ENCODE measurements at places on chromosomes 3 and 15.

DNA sequence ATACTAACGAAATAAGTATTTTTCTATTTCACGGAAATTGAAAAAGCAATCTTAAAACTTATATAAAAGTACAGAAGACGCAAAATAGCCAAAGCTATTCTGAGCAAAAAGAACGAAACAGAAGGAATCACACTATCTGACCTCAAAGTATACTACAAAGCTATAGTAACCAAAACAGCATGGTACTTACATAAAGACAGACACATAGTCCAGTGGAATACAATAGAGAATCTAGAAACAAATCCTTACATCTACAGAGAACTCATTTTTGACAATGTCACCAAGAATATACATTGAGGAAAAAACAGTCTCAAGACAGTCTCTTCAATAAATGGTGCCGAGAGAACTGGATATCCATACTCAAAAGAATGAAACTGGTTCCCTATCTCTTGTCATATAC, 246.0 kb downstream of the ISL2 start:
- peaks cover 16% of the 10 kb centered on the region for H3K4me1 ChIP-seq
- H3K4me3 ChIP-seq, result no peak overlapping the region
- no peaks in the 10 kb centered on the region for H3K36me3 ChIP-seq

- H3K4me1 ChIP-seq, result peaks cover 3% of the 10 kb centered on the region
- no peaks in the 10 kb centered on the region for H3K36me3 ChIP-seq
- H3K4me3 ChIP-seq, result no peak overlapping the region
- no peak for DNase-seq
- H3K27me3 ChIP-seq, result peaks cover 78% of the 10 kb centered on the region
Observed at GRCh38 chr3:45123581-45124269, 22.5 kb downstream of the CDCP1 start.

GRCh38 chr3:101303089-101303731, 17.2 kb downstream of the IMPG2 start:
- no peak for DNase-seq
- H3K27me3 ChIP-seq, result no peaks in the 10 kb centered on the region
- H3K4me1 ChIP-seq, result no peaks in the 10 kb centered on the region
- peaks cover 13% of the 10 kb centered on the region for H3K36me3 ChIP-seq

DNA sequence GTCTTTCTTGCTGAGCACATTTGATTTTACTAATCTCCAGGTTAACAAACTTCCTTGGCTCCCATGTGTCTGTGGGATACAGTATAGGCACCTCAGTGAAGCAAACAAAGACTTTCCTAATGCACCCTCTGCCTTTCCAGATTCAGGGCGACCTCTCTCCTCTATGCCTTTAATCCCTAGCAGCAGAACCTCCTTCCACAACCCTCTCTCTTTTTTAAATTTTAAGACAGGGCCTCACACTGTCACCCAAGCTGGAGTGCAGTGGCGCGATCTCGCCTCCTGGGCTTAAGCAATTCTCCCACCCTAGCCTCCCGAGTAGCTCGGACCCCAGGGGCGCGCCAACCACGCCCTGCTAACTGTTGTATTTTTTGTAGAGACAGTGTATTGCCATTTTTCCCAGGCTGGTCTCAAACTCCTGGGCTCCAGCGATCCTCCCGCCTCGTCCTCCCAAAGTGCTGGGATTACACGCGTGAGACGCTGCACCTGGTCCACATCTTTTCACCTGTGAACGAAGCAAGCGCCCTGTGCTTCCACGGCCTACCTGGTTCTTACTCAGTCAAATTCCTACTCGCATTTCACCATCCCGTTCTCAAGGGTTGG, 1.7 kb upstream of the HACD3 start:
- H3K4me3 ChIP-seq, result no peak overlapping the region
- H3K27me3 ChIP-seq, result no peaks in the 10 kb centered on the region
- H3K27ac ChIP-seq, result no peak overlapping the region

DNA sequence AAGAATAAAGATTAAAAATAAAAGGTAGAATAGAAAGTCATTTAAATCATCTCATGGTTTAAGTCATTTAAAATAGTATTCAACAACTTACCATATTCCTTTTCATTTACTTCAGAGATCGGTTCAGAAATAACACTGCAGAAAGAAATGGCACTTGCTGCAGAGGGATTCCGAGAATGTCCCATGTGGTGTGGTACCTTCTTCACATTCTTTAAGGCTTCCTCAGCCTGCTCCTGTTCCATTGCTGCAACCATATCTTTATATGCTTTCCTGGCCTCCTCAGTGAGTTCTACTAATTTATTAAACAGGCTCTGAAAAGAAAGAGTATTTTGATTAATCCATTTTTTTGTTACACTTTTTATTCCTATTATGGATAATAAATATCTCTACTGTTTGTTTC, 32.6 kb upstream of the SHC4 start:
- no peak overlapping the region for H3K27ac ChIP-seq
- H3K27me3 ChIP-seq, result no peaks in the 10 kb centered on the region
- H3K36me3 ChIP-seq, result peaks cover 48% of the 10 kb centered on the region
- no peak for DNase-seq
- no peaks in the 10 kb centered on the region for H3K4me1 ChIP-seq

DNA sequence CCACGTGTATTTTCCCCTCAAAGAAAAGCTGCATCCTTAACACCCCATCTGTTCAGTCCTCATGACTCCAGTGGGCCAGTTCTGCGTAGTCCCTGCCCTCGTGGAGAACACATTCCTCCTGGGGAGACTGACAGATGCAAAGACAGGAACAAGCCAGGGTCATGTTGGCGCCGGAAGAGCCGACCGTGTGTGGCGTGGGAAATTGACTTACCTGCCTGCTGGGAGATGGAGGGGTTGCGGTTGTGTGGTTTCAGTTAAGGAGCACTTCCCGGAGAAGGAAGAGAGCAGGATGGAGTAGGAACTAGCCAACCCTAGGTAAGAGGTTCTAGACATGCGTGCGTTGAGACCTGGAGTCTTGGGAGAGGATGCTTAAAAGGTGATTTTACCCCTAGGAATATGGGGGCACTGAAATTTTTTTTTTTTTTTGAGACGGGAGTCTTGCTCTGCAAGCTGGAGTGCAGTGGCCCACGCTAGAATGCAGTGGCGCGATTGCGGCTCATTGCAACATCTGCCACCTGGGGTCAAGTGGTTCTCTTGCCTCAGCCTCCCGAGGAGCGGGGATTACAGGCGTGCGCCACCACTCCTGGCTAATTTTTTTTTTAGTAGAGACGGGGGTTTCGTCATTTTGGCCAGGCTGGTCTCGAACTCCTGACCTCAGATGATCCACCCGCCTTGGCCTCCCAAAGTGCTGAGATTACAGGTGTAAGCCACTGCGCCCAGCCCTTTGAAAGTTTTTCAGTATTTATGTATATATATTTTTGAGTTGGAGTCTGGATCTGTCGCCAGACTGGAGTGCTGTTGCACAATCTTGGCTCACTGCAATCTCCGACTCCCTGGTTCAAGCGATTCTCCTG, 1.4 kb downstream of the VHL start:
- no peaks in the 10 kb centered on the region for H3K27me3 ChIP-seq
- H3K27ac ChIP-seq, result peak overlapping the region; percentile 97
- peaks cover 60% of the 10 kb centered on the region for H3K36me3 ChIP-seq
- peak overlapping the region; percentile 90 for H3K4me3 ChIP-seq
- H3K4me1 ChIP-seq, result peaks cover 34% of the 10 kb centered on the region
- no peak for DNase-seq

GRCh38 chr3:196175722-196176121, 35.5 kb downstream of the ZDHHC19 start:
- H3K27ac ChIP-seq, result no peak overlapping the region
- H3K36me3 ChIP-seq, result peaks cover 7% of the 10 kb centered on the region
- no peak for DNase-seq

DNA sequence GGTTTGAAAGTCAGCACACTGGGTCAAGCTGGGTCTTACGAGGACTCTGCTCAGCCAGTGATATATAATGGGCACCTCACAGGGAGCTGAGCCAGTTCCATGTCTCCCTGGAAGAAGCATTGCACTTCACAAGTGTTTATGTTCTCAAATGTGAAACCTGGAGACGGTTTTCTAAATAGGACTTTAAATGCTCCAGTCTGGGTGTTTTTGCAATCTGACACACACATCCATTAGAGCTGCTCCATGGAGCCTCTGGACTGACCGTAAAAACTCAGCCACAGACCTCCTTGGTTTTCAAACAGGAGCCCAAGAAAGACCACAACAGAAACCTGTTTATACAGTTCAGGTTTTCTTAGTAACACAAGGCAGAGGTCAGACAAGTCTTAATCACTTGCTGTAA, 201.3 kb upstream of the LRIG1 start:
- H3K27me3 ChIP-seq, result peaks cover 16% of the 10 kb centered on the region
- no peaks in the 10 kb centered on the region for H3K36me3 ChIP-seq
- no peak overlapping the region for H3K4me3 ChIP-seq
- no peaks in the 10 kb centered on the region for H3K4me1 ChIP-seq
- H3K27ac ChIP-seq, result no peak overlapping the region
- no peak for DNase-seq

DNA sequence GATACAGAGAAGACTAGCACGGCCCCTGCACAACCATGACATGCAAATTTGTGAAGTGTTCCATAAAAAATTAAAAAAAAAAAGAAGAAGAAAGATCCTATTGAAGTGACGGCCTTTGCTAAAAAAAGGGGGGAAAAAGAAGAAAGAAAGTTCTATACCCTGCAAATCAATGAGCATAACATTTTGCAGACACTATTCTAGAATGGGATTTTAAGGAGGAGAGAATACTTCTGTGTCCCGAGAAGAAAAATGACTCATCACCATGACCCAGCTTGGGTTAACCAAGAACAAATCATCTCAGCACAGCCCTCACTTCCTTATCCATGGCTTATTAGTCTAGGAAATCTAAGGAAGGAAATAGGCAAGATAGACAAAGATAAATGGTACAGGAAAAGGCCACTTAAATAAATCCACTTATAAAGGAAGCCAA, 7.4 kb upstream of the SH3BP5 start:
- H3K27ac ChIP-seq, result no peak overlapping the region
- peaks cover 6% of the 10 kb centered on the region for H3K4me1 ChIP-seq
- no peak for DNase-seq
- no peaks in the 10 kb centered on the region for H3K36me3 ChIP-seq
- H3K27me3 ChIP-seq, result no peaks in the 10 kb centered on the region

DNA sequence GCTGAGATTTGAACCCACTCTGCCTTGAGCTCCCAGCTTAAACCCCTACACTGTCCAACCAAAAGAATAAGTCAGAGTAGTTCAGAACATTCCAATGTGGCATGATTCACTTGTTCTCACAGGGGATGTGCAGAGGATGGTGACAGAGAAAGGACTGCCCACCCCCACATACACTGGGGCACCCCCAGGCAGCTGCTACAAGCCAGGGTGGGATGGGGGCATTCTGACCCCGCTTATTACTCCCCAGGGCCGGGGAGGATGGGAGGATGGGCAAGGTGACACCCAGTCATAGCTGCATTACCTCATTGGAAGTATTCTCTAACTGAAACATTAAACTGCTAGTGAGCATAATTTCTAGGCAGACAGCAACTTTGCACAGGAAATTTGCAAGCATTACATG, 126.0 kb upstream of the PRR20G start:
- peaks cover 93% of the 10 kb centered on the region for H3K27me3 ChIP-seq
- DNase-seq, result no peak
- H3K27ac ChIP-seq, result no peak overlapping the region
- H3K4me1 ChIP-seq, result no peaks in the 10 kb centered on the region

- no peaks in the 10 kb centered on the region for H3K36me3 ChIP-seq
- H3K4me3 ChIP-seq, result no peak overlapping the region
- no peaks in the 10 kb centered on the region for H3K27me3 ChIP-seq
Observed at GRCh38 chr15:65632780-65633375, 11.1 kb downstream of the SLC24A1 start.

GRCh38 chr15:47196048-47196447, 521.3 kb upstream of the SEMA6D start:
- H3K27me3 ChIP-seq, result no peaks in the 10 kb centered on the region
- H3K4me3 ChIP-seq, result no peak overlapping the region
- no peaks in the 10 kb centered on the region for H3K4me1 ChIP-seq
- no peaks in the 10 kb centered on the region for H3K36me3 ChIP-seq
- no peak overlapping the region for H3K27ac ChIP-seq

GRCh38 chr15:70101459-70102113, 3.9 kb upstream of the TLE3 start:
- H3K27me3 ChIP-seq, result no peaks in the 10 kb centered on the region
- peaks cover 21% of the 10 kb centered on the region for H3K4me1 ChIP-seq
- no peak overlapping the region for H3K4me3 ChIP-seq
- DNase-seq, result no peak

DNA sequence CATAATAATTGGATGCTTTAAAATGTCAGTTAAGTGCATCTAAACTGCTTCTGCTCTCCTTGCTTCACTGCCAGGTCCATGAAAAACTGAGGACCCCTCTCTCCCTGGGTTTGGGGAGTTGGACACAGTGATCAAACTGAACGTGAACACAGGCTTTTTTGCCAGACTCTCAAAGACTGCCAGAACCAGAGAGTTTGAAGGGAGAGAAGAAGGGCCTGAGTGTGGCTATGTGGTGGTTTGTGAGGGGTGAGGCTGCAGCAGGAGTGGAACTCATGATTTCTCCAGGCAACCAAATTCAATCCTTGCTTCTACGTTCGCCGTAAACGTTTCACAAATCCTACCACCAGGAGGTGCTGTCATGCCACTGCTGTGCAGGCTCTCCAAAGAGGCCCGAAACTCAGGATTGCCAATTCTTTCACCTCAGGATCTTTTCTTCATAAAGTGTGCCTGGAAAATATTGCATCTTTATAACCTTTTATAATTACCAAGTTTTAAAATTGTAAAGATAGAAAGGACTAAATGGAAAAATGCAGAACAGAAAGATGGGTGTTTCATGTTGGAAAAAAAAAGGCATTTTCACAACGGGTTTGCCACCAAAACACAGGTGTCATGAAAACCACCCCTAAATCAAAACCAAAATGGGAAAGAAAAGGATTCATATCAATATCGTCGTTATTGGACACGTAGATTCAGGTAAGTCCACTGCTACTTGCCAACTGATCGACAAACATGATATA, 19.7 kb downstream of the TM4SF4 start:
- H3K27ac ChIP-seq, result no peak overlapping the region
- no peaks in the 10 kb centered on the region for H3K36me3 ChIP-seq
- no peak overlapping the region for H3K4me3 ChIP-seq
- H3K27me3 ChIP-seq, result peaks cover 31% of the 10 kb centered on the region
- H3K4me1 ChIP-seq, result no peaks in the 10 kb centered on the region

DNA sequence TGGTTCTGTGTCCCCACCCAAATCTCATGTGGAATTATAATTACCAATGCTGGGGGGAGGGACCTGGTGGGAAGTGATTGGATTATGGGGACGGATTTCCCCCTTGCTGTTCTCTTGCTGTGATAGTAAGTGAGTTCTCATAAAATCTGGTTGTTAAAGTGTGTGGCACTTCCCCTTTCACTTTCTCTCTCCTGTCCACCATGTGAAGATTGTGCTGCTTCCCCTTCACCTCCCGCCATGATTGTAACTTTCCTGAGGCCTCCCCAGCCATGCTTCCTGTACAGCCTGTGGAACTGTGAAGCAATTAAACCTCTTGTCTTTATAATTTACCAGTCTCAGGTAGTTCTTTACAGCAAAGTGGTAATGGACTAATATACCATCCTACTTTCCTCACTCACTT, 289.6 kb downstream of the EFHB start:
- no peaks in the 10 kb centered on the region for H3K27me3 ChIP-seq
- no peaks in the 10 kb centered on the region for H3K4me1 ChIP-seq
- no peaks in the 10 kb centered on the region for H3K36me3 ChIP-seq
- no peak overlapping the region for H3K4me3 ChIP-seq

- no peaks in the 10 kb centered on the region for H3K27me3 ChIP-seq
- H3K36me3 ChIP-seq, result no peaks in the 10 kb centered on the region
- H3K4me3 ChIP-seq, result no peak overlapping the region
- no peak for DNase-seq
- H3K27ac ChIP-seq, result peak overlapping the region; percentile 85
- peaks cover 2% of the 10 kb centered on the region for H3K4me1 ChIP-seq
Observed at GRCh38 chr3:43445820-43446219, 159.5 kb downstream of the SNRK start.

GRCh38 chr3:51400166-51400565, 9.1 kb downstream of the RBM15B start:
- peaks cover 51% of the 10 kb centered on the region for H3K36me3 ChIP-seq
- H3K4me1 ChIP-seq, result peaks cover 7% of the 10 kb centered on the region
- no peak overlapping the region for H3K4me3 ChIP-seq
- DNase-seq, result no peak
